ENCODE measurements at places on chromosomes 12 and 14.

GRCh38 chr14:88668448-88669116, 105.7 kb downstream of the ZC3H14 start:
- H3K27ac ChIP-seq, result peak overlapping the region; percentile 9
- no peak for DNase-seq
- peaks cover 12% of the 10 kb centered on the region for H3K36me3 ChIP-seq
- no peaks in the 10 kb centered on the region for H3K4me1 ChIP-seq

DNA sequence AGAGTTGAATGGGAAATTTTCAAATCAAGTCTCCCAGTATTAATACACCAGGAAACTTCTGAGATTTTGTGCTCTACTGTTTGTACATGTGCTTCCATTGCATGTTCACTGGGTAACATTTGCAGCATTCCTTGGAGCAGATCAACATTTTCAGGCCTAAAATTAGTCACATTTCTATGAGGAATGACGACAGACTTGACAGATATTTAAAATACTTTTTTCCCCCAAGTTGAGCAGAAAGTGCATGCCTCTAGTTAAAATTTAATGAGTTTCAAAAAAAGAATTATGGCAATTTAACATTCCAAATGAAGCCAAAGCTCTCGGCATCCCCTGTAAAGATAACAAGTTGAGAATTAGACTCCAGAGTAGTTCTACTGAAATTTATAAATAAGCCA, 72.3 kb downstream of the C12orf42 start:
- peaks cover 12% of the 10 kb centered on the region for H3K36me3 ChIP-seq
- no peak overlapping the region for H3K4me3 ChIP-seq
- H3K27ac ChIP-seq, result no peak overlapping the region
- H3K27me3 ChIP-seq, result no peaks in the 10 kb centered on the region
- H3K4me1 ChIP-seq, result no peaks in the 10 kb centered on the region

GRCh38 chr12:10320643-10321042, 13.0 kb downstream of the KLRD1 start:
- peaks cover 25% of the 10 kb centered on the region for H3K36me3 ChIP-seq
- peak overlapping the region; percentile 2 for H3K4me3 ChIP-seq
- no peaks in the 10 kb centered on the region for H3K27me3 ChIP-seq
- DNase-seq, result peak; percentile 17
- H3K27ac ChIP-seq, result peak overlapping the region; percentile 64

GRCh38 chr12:94717108-94717507, 66.8 kb upstream of the TMCC3 start:
- no peaks in the 10 kb centered on the region for H3K4me1 ChIP-seq
- peaks cover 6% of the 10 kb centered on the region for H3K27me3 ChIP-seq
- no peak for DNase-seq
- H3K36me3 ChIP-seq, result no peaks in the 10 kb centered on the region

DNA sequence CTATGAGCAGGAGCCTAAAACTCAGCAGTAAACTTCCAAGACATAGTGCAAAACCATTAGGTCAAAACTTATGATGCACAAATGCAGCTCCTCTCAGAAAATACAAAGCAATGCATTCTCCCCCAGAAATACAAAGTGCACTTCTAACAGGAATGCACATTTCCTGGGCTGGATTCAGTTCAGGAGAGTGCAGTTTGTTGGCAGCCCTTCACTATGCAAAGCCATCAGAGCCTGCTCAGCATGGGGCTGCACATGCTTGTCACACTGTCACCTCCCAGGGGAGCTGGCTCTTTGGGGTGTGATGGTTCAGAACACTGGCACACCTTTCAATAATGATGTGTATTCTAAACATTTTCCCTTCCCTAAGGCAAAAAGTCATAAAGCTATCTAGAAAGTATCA, 110.4 kb downstream of the KCNK10 start:
- no peak overlapping the region for H3K4me3 ChIP-seq
- DNase-seq, result no peak
- H3K36me3 ChIP-seq, result no peaks in the 10 kb centered on the region
- H3K4me1 ChIP-seq, result no peaks in the 10 kb centered on the region

- peaks cover 6% of the 10 kb centered on the region for H3K4me1 ChIP-seq
- H3K36me3 ChIP-seq, result no peaks in the 10 kb centered on the region
- no peaks in the 10 kb centered on the region for H3K27me3 ChIP-seq
- DNase-seq, result no peak
These were observed 33.2 kb upstream of the KICS2 start for GRCh38 chr12:64255249-64255648.

DNA sequence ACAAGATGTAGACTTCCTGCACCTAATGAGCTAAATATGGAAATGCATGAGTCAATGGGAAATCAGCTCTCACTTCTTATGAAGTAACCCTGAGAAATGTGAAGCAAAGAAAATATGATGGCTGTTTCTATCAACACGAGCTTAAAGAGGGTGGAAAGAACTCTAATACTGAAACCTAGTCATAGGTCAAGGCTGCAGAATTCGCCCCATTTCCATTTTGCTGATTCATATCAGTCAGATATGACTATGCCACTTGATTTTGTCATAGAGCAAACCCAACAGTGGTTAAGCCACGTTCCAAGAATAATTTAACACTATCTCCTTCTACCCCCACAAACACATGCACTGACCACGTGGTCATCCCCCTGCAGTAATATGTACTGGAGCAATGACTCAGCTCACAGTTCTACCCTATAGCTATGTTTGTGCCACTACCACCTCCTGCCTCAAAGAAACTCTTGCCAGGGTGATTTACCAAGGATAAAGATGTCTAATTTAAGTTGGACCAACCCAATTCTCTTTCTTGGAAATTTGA, 157.5 kb downstream of the TMTC3 start:
- peak; percentile 72 for DNase-seq
- peak overlapping the region; percentile 98 for H3K27ac ChIP-seq
- H3K4me1 ChIP-seq, result peaks cover 39% of the 10 kb centered on the region
- peak overlapping the region; percentile 32 for H3K4me3 ChIP-seq
- peaks cover 2% of the 10 kb centered on the region for H3K36me3 ChIP-seq
